ENCODE measurements at places on chromosomes 12 and 14.

GRCh38 chr14:102554821-102555819 is 37.3 kb upstream of the RCOR1 start:
- DNase-seq: no peak

DNA sequence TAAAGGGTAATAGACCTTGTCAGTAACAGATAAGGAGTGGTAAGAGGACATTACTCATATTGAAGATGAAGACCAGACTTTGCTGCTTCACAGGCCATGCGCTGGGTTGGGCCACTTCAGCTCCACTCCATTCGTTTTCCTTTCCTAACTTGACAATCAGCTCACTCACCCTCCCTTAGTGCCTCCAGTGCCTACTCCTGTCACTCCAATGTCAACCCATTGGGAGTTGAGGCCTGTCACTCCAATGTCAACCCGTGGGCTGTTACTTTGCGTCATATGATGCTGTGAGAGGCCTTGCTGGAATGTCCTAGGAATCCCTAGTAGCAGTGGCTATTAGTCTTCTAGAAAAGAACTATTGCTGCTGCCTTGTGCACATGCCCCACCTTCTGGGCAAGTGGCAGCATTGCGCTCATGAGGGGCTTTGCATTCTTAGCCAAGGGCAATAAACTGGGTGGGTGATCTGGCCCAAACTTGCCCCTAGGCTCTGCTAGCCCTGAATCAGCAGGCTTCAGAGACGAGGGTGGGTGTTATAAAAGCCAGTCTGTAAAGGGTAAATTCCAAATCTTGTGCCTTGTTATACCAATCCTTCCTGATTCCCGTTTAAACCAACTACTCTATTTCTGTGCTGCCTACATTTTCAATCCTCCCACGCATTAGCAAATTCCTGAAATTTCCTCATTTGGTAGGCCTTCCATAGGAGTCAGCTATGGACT is 36.1 kb downstream of the BAZ2A start:
- peak; percentile 46 for DNase-seq

- no peak for DNase-seq
These were observed 661.8 kb downstream of the DIO2 start for GRCh38 chr14:79549515-79549914.

- peak; percentile 9 for DNase-seq
These were observed 496.4 kb downstream of the PCNX1 start for GRCh38 chr14:71403656-71404055.

DNA sequence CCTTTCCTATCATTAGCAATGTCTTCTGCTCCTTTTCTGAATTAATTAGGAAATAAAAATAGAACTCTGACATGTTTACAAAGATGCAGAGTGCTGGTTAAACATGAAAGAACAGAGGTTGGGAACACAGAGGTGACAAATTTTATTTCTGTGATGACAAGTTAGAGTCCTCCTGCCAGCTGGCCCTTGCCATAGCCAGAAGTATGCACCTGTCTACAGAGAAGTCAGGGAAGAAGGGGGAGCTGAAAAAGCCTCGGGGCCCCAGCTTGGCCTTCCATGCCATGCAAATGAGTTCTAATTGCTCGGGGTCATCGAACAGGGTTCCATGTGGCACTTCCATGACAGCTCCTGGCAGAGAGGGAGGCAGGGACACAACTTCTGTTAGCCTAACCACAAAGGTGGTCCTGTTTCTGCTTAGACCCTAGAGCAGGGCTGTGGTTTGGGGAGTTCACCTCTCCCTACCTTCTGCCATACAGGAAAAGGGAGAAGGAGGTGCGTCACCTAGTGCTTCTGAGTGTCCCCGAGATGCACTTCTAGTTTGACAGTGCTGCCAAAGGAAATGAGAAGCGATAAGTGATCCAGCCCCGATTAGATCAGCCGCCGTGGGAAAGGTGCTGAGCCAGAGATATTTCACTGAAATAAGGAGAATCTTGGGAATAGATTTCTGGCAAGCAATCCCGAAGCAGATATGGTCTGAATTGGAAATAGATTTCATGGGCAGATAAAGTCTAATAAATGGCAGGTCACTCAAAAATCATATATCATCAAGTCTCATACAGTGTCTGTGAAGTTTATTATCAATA is 155.8 kb upstream of the FOXN3 start:
- DNase-seq: no peak

DNA sequence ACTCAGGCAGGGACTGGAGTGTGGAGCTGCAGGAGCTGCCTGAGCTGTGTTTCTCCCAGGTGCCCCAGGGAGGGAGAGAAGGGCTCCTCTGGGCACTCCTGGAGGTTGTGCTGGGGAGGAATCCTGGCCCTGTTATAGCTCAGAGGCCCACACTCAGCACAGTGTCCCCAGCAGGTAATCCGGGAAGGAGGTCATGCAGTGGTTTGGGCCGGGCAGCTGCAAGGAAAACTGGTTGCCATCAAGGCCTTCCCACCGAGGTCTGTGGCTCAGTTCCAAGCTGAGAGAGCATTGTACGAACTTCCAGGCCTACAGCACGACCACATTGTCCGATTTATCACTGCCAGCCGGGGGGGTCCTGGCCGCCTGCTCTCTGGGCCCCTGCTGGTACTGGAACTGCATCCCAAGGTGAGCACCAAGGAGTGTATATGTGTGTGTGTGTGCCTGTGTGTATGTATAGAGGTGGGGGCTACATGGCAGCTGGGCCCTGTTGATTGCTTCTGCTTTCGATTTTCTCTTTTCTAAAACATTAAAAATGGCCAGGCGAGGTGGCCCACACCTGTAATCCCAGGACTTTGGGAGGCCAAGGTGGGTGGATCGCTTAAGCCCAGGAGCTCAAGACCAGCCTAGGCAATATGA is 2.0 kb downstream of the AMHR2 start:
- DNase-seq: no peak

- DNase-seq: no peak
These were observed 11.2 kb upstream of the LBHD2 start for GRCh38 chr14:103072595-103073366.

DNA sequence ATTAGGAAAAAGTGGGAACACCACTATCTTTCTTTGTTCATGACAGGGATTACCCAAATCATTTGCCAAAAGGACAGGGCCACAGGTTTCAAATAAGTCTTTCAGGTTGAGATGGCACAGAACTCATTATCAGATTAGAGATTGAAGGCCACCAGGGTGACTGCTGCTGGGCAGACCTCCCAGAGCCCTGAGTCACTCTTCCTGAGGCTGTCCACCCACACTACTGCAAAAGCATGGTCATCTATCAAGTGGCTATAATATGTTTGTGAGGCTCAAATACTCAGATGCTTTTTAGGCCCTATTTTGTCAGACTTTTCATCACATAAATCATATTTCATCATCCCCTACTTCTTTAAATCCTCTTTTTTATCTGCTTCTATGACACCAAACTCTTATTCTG is 155.3 kb upstream of the CCDC196 start:
- no peak for DNase-seq

DNA sequence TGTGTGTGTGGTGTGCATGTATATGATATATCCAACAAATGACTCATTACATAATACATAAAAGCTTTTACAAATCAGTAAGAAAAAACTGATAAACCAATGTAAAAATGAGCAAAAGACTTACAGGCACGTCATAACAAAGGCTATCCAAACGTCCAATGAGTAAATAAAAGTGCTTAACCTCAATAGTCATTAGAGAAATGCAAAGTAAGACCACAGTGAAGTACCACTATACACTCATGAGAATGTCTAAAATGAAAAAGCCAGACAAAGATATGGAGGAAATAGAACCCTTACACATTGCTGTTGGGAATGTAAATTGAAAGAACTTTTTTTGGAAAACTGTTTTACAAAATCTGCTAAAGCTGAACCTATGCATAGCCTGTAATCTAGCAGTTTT is 7.8 kb downstream of the ABCD2 start:
- no peak for DNase-seq

GRCh38 chr12:31031951-31032335 is 41.7 kb upstream of the DDX11 start:
- no peak for DNase-seq

- no peak for DNase-seq
These were observed 29.4 kb downstream of the ANO4 start for GRCh38 chr12:100823963-100824362.

GRCh38 chr12:11725686-11726085 is 76.2 kb downstream of the ETV6 start:
- no peak for DNase-seq

- DNase-seq: no peak
These were observed 3.5 kb downstream of the C12orf75 start for GRCh38 chr12:105334001-105334400.

- DNase-seq: no peak
These were observed 81.9 kb upstream of the MAX start for GRCh38 chr14:65184032-65184764.

- DNase-seq: no peak
These were observed 34.6 kb downstream of the ACAD10 start for GRCh38 chr12:111720457-111720856.

GRCh38 chr14:70698288-70698687 is 56.6 kb downstream of the TTC9 start:
- DNase-seq: peak; percentile 59

- no peak for DNase-seq
These were observed 154.3 kb upstream of the CCND2 start for GRCh38 chr12:4119157-4119761.

- DNase-seq: no peak
These were observed 31.7 kb upstream of the STRN3 start for GRCh38 chr14:31057701-31058364.

GRCh38 chr12:19577281-19577530 is 137.9 kb downstream of the AEBP2 start:
- no peak for DNase-seq

DNA sequence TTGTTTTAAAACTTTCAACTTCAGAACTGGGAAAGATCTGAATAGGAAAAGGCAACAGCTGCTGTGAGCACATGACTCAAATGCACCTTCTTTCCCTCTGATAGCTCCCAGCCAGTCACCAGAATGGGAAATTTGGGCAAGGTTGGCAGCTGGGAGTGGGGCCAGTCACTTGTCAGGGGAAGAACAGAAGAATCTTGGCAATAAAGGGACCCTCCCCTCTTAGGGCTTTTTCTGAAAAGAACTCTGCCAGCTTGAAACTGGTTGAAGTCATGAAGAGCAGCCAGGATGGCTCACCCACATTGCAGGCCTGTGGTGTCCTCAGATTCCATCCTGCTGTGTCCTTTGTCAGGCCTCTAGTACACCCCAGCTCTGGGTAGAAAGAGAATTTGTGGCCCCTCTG is 10.3 kb upstream of the RIC8B start:
- no peak for DNase-seq

- DNase-seq: no peak
These were observed 172.0 kb downstream of the RERGL start for GRCh38 chr12:17918013-17918412.

DNA sequence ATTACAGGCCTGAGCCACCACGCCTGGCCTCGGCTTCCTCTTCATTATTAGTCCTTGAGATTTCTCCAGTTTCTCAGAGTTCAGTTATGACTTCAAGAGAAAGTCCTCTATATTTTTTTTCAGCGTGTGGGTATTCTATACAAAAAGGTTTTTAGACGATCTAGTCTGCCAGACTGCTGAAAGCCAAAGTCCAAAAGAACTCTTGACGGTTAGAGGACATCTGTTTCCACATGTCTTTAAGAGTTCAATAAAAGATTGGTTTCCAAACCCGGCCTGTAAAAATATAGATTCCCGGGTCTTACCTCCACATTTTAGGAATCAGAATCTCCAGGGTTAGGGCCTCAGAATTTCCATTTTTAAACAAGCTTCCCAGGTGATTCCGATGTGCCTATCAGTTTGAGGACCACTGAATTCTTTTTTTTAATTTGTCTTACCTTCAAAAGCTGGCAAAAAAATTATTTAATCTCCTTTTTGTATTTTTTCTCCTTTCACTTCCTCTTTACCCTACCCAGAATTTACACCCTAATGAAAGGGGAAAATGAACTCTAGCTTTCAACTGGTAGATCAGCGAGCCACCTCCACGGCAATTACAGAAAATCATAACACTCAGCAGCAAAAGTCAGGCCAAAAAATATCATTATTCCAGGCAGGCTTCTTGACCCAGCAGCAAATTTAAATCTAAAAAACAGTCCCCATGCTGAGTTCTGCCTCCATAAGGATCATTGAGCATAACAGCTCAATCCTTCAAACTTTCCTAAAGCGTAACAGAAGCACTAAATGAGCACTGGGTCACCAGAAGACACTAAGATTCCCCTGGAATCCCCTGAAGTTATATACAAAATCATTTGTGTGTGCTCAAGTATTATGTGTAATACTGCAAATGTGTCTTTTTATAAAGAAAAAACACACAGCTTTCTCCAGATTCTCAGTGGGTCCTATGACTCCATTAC is 8.7 kb downstream of the NT5DC3 start:
- no peak for DNase-seq

DNA sequence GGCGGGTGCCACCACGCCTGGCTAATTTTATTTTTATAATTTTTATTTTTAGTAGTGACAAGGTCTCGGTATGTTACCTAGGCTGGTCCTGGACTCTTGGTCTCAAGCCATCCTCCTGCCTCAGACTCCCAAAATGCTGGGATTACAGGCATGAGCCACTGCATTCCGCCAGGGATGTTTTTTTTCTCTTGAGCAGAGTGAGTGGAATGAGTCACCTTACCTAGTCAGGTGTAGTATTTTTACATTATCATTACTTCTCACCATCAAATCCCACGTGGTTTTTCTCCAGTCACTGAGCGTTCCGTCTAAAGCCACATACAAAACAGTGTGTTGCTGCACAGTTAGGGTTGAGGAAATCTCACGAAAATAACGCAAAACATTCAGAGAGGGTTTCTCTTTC is 870 bp upstream of the TBPL2 start:
- no peak for DNase-seq

DNA sequence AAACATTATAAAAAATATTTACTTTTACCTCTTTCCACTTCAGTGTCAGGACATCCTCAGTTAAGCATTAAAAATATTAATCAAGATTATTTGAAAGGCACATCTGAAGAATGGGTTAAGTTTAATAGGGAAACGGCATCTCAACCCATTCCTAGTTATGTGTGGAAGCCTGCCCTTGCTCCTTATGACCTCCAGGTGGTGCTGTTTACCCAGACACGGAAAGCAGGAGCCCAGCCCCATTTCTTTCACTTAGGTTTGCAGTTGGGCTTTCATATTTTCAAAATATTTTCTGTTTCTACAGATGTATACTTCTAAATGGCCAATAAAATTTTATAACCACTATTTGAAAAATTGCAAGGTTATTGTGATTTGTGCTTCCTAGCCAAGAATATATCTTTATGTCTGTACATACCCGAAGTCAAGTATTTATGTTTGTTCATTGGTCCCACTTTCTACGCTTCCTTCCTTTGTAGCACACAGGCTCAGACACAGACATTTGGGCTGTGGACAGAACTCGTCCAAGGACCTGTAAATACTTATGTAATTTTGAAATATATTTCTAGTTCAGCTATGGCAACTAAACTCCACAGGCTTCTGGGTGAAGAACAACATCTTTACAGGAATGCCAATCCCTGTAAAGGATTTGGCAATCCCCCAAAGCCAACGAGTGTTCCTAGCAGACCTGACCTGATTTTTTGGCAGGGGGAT is 247.1 kb downstream of the AKAP6 start:
- DNase-seq: peak; percentile 60

GRCh38 chr12:114269153-114269552 is 136.8 kb downstream of the TBX5 start:
- DNase-seq: no peak
